Activated T-cell treated with anti-CD3 and anti-CD28 coated beads for 48 hours (primary cell): ENCODE measurements at places on chromosomes 2 and 18.

DNA sequence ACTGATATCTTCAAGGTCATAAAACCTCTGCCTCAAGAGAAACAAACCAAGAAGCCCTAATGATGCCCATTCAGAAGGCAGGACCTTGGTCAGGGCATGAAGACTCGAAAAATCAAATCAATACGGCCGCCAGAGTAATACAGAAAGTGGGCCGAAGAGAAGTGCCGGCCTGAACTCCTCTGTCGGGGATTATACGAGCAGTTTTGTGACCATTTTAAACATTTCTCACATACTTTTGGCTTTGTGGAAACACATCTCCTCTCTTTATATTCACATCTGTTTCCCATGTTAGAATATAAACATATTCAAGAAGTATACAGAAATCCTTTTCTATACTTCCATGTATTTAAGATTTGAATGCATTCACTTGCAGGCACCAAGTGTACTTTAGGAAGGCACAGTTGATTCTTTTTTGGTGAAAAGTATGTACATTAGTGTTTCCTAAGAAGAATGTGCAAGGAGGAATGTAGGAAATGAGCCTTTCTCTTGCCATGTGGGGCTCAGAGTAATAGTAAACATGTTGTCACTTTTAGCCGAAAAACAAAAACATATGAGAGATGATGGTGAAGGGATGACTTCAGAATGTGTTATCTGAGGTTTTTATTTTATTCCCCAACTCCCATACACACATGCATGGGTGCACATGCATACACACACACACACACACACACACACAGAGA is 707.9 kb upstream of the ID2 start:
- DNase-seq: no peak

- no peak for DNase-seq
These were observed 354.1 kb downstream of the DLGAP1 start for GRCh38 chr18:4101009-4101408.

DNA sequence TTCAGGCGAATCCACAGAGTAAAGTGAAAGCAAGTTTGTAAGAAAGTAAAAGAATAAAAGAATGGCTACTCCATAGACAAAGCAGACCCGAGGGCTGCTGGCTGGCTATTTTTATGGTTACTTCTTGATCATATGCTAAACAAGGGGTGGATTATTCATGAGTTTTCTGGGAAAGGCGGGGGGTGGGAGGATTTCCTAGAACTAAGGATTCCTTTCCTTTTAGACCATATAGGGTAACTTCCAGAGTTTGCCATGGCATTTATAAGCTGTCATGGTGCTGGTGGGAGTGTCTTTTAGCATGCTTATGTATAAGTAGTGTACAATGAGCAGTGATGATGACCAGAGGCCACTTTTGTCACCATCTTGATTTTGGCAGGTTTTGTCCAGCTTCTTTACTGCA is 59.8 kb downstream of the SLC4A3 start:
- DNase-seq: no peak

DNA sequence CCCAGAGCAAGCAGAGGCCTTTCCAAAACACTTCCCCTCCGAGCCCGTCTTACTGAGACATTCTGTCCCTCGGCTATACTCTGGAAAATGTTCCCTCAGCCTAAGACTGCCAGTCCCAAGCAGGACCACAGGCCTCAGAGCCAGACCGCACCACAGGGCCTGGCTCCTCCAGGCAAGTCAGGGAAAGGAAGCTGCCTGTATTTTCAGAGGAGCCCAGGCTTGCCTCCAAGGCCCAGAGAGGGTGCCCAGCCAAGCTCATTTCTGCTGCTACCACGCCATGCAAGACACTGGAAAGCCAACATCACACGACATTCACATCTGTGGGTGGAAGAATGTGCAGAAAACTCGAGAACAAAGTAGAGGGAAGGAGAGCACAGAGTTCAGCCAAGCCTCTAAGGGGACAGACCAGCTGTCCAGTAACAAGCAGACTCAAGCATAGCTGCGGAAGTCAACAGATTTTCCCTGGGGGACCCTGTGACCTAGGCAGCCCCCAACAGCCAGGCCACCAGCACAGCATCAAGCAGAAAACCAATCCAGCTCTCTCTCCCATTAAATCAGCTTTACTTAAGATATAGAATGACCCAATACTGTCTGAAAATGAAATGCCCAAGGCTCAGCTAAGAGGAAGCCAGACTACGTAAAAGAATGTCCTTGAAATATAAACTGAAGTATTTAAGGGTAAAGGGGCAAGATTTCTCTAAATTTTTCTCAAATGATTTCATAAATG is 123.9 kb downstream of the ZFP36L2 start:
- no peak for DNase-seq
